Activated CD4-positive, CD25-positive, alpha-beta regulatory T cell treated with anti-CD3 and anti-CD28 coated beads, Interleukin-2, amount 50 U/mL, for 16 hours (primary cell): ENCODE measurements at places on chromosomes 3 and 15.

DNA sequence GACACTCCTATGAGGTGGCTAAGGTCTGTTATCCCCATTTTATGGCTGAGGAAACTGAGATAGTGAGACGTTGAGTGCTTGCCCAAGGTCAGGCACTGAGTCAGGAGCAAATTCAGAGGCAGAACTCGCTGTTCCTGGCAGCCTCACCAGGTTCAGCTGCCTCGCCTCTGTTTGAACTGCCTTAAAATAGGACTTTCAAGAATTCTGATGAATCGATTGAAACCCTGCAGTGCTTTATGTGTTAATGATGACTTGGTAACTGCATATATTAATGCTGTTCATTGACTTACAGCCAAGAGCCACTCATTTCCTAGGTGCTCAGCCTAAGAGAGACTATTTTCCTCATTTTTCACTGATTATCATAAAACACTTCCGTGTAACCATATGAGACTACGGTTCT lies 79.5 kb upstream of the BHLHE40 start:
- DNase-seq = no peak

DNA sequence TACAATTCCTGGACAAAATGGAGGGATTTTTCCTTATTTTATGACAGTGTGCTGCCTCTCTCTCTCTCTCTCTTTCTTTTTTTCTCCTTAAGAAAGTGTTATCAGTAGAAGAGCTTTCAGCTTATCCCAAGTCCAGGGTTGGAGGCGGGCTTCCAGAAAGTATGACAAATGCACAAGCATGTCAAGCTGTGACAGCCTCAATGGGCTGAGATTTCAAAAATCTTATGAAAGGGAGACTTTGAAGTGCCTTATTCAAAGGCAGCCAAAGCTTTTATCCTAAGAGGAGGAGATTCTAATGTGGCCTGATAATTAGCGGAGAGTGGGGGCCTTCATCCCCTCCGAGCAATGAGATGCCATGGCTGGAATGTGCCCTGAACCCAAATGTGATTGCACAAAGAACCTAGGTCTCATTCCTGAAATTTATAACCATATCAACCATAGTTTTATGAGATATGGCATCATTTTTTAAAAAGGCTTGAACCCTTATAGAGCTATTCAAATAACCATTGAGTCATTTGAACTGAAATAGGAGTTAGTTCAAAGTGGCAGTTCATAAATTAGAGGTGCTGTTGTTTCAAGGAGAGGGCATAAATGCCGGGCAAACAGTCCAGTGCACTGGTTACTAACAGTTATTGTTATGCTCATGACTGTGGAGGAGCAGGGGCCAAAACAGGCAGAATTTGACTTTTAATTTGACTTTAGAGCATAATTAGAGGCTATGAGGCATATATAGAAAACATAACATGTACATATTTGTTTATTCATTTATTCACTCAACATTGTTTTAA lies 261.6 kb upstream of the THRB start:
- DNase-seq = no peak

- no peak for DNase-seq
These were observed 277.5 kb upstream of the CDIN1 start for GRCh38 chr15:36301947-36302346.

DNA sequence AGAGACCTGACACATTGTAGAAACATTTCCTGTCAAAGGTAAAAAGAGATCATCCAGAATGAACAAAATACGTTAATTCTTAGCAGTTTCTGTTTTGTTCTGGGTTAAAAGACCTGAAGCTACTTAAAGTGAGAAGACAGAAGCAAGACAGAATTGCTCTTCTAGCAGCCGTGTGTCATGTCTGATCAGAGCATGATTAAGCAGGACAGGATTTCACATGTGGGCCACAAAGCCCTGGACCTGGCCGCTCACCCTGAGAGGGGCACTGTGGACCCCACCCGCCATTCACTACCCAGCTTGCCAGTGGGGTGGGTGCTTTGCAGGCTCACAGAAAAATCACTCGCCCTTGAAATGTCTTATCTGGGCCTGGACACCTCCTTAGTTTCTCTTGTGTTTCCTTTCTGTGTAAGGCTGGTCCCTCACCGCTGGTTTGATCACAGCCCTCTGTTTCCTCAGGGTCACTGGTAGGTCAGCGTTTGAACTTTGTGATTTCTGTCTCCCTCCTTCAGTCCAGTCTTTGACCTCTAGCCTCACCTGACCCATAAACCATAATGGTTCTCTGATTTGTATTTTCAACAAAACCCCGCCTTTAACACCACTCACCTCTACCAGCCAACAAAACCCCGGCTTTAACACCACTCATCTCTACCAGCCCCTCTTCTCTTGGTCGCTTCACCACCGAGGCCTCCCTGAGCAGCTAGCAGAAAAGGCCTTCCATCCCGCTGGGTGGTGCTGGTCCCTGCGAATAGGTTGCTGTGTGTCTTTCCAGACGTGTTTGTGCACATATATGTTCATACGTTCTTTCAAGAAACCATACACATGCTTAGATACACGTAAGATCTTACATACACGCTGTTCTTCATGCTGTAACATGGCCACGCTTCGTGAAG lies 185.0 kb downstream of the OR4M2 start:
- DNase-seq = no peak

DNA sequence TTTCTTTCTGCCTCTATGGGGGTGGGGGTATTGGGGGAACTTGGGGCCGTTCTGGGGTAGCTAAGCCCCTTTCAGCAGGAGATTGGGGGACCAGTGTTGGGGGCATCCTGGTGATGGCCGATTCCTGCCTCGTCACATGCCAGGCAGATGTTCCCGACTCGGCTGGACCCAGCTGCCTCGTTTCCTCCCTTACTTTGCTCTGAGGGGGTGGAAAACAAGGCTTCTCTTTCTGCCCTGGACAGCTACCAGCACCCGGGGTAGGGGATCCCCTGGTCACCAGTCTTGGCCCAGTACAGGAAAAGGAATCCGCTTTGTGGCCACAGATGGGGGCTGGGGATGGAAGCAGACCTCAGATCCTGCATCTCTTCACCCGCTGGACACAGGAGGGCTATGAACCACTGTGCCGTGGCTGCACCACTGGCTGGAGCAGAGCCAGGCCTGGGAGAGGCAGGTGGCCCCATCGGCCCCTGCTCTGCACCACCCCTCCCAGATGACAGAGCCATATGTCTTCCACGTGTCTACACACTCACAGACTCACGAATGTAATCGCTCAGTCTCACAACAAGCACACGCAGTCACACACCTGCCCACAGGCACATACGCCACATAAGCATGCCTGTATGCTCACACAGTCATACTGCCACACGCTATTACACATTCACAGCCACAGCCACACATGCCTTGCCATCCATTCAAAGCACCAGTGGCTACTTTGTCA lies 12.4 kb downstream of the SNX33 start:
- DNase-seq = no peak

DNA sequence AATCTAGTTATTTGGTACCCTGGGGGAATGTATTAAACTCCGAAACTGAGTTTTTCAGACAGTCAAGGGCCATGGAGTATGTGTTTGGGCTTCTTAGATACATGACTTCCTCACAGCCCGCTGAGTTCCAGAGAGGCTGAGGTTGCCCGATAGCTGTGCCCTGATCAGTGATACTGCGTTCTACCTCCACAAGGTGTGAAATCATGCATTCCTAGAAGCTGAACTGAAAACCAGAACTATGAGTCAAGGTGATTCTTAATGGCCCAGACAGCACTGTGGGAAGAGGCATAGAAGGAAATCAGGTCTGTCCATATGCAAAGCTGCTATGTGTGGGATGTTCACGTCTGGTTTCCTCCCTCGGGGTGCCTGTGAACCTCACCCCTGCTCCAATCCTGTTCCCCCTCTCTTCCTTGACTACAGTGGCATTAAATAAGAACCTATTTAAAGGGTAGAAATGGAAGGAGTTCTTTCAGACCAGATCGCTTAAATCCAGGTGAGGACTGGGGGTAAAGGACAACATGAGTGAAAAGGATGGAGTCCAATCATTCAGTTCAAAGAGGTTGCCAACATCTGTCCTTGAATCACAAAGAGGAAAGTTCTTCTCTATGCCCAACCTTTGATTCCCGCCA lies 74.3 kb downstream of the MYO1E start:
- DNase-seq = peak; percentile 6

- DNase-seq = no peak
These were observed 127.1 kb downstream of the KCNMB2 start for GRCh38 chr3:178663201-178663934.

- DNase-seq = no peak
These were observed 3.6 kb downstream of the TRA2B start for GRCh38 chr3:185934174-185934557.

DNA sequence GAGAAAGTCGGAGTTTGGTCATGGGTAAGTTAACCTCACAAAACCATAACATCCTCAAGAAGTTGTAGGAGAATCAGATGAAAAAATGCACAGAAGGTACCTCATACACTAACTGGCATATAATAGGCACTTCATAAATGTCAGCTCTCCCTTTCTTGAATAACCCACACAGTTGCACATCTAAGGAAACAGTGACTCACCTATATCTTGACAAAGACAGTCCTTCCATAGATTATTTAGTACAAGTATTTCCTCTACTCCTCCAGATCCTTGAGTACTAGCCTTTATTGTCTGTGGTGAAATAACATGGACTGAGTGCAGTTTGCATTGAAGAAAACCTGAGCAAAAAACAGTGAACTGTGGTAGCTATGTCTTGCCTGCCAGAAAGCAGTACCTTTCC lies 46.6 kb downstream of the MAGI1 start:
- no peak for DNase-seq

DNA sequence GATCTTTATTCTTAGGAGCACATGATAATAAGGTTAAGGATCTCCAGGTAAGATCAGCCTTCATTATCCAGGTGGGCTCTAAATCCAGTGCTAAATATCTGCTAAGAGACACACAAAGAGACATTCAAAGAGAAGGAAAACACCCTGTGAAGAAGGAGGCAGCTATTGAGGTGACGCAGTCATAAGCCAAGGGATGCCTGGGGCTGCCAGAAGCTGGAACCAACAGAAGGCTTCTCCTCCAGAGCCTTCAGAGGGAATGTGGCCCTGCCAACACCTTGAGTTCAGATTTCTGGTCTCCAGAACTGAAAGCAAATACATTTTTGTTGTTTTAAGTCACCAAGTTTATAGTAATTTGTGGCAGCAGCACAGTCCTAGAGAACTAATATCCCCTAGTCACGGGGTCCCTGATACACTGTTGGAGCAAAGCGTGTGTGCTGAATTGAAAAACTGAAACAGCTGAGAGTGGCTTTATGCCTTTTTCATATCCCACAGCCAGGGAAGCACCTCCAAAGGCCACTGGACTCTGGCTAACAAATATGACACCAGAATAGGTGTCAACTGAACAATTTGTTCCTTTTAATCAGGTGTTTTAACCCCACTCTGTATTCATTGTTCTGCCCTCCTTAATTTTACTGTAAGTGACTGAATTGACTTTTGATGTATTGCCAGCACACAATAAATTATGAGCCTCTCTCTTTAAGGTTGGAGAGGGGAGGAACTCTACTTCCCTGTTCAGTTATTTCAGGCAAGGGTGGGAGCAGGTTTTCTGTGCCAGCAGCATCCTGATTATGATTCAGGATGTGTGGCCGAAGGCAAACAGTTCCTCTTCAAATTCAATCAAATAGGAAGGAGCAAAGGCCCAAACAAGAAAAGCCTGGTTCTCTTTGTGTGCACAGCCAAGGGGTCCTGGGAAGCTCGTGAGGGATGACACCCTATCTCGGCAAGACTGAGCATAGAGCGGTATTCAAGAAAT lies 151.8 kb upstream of the HES1 start:
- no peak for DNase-seq

DNA sequence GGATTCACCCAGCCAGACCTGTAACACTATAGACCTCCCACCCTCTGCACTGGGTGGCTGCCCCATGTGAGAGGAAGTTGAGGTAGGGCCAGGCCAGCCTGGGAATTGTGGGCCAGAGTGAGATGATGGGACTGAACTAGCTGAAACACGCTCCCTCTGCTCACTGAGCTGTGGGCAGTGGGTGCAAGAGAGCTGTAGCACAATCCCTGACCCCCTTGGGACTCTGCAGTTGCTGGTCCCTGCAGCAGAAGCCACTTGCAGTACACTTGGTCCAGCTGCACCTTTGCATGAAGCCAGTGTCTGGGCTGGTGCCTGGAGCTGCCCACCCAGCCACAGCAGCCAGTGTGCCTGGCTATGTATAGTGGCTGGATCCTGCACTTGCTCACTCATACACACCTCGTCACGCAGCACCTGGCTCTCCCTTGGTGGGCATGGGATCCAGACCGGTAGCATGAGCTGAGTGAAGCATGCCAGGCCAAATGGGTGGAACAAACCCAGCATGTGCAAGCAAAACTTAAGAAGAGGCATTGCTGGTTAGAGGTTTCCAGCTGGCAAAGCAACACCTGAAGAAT lies 805.7 kb upstream of the GBE1 start:
- DNase-seq = no peak

GRCh38 chr3:188316021-188316722 lies 162.2 kb downstream of the LPP start:
- no peak for DNase-seq

DNA sequence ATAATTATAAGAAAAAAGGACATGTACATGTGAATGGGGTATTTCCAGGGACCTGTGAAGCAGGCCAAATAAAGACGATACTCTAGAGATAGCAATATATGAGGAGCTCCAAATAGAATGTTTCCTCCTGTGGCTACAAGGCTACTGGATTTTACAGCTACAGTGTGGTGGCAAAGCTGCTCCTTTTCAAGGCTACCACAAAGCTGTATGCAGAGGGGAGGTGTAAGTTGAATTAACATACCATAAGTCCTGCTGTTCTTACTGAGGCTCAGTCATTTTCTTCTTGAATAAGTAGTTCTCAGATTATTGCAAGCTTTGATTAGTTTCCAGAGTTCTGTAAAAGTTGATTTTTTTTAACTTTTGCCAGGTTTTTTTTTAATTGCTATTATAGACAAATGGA lies 1184.6 kb upstream of the EPHA6 start:
- DNase-seq = no peak

DNA sequence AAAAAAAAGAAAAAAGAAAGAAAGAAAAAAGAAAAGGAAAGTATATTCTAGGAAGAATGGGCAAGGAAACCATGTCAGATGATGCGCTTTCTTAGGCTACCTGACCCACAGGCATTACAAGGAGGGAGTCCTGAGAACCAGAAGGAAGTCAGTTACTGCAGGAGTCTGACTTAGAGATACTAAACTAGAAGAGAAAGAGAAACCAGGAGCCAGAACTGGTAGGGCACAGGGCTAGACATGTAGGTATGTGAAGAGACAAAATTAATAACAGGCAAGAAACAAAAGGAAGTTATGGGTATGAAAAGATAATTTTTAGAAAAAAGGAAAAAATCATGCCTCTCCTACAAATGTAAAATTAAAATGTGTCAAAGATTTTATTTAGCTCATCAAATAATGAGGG lies 63.3 kb upstream of the LRRN1 start:
- no peak for DNase-seq

DNA sequence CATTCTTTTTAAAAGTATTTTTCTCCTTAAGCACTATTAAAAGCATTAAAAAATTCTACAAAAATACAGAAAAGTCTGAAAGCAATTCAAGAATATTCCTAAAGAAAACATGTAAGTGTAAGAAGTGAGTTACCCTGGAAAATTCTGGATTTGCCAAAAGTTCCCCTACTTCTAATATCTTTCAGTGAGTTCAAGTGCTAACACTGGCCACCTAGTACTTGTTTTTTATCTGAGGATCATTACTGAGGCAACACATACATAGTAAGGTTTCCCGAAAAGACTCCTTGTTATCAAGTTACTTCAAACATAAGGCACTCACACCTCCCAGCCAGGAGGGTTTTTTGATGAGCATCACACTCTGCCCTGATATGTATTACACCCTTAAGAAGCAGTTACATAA lies 158.4 kb downstream of the TIGIT start:
- no peak for DNase-seq

- DNase-seq = no peak
These were observed 228.7 kb downstream of the TBL1XR1 start for GRCh38 chr3:176968631-176969030.
